ENCODE measurements at places on chromosomes 13 and 19.

DNA sequence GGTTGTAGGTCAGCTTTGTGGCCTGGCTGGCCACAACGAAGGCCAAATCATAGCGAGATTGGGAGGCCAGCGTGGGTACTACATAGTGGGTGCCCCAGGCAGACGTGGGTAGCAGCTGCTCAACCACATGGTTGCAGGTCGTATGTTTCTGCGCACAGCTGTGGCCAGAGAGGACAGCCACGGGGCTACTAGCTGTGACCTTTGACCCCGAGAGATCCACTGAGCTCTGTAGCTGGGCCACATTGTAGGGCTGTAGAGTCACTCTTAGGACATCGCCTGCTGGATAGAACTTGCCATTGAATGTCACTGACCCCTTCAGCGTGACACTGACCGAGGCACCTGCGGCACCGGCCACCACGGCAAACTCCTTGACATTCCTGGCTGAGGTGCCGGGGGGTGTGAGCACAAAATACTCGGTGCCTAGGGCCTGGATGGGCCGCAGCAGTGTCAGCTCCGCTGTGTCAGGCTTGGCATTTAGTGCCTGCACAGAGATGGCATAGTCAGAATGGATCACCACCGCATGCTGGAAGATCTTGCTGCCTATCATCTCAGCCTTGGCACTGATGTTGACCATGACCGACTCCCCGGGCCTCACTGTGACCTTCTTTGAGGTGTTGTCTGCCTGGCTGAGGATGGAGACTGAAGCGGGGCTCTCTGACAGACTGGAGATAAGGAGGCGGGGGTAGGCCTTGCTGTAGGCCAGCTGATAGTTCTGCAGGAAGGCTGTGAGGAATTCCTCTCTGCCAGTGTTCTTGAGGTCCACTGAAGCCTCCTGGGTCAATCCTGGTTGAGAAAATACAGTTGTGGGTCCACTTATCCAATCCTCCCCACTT lies 6.7 kb downstream of the FCGBP start:
- DNase-seq, result no peak

- peak; percentile 1 for DNase-seq
Observed at GRCh38 chr19:55703790-55704215, 28.8 kb downstream of the EPN1 start.

- no peak for DNase-seq
Observed at GRCh38 chr13:105220881-105221280, 1314.6 kb downstream of the EFNB2 start.

DNA sequence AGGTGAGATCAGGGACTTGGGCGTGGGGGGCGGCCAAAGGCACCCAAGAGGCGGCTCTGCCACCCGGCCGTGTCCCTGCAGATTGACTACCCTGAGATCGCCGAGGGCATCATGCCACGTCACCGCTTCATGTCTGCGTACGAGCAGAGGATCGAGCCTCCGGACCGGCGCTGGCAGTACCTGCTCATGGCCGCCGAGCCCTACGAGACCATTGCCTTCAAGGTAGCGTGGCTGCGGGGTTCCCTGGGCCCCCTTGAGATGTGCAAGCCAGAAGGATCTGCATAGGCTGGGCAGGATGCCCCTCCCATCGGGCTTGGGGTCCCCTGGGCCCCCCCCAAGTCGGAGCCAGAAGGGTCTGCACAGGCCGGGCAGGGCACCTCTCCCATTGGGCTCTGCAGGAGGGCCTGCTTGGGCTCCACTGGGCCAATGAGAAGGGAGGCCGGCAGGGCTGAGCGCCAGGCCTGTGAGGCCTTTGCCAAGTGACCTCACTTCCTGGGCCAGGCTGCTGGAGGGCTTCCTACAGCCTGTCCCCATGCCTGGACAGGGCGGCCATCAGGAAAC lies 2.2 kb upstream of the AMH start:
- DNase-seq, result no peak

GRCh38 chr19:7676376-7676775 lies 514 bp upstream of the MCEMP1 start:
- DNase-seq, result no peak

GRCh38 chr13:78129823-78130222 lies 211.2 kb upstream of the EDNRB start:
- DNase-seq, result no peak

DNA sequence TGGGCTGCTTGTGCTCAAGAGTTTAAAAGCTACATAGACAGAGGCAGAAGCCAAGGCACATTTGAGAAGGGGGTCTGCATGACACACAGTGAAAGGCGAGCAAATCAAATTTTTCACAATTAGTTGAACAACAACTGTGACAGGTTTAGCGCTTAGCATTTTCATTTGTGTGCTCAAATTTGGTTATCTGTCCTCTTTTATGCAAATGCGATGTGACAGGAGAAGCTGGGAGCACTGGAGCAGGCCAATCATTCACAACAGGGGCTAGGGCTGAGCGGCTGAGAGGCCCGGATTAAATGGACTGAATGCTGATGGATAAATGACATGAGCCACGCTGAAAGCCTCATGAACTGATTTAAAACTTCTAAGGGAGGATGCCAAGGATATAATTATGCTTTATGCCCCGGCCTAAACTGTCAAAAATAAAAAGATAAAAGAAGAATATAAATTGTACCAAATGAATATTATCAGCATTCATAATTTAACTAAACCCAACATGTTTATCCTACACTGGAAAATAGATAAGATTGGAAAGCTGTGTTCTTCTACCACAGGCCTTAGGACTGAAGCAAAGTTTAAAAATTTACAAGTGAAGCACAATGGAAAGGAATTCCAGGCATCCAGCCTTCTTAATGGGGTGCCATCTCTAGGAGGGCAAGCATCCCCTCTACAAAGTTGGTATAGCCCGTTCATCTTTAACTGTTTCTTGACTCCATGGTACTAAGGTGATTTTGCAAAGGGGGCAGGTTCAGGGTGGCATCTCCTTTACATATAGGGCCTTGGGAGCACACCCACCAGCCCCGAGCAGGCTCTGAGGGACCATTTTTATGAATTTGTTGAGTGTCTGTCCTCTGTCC lies 117.9 kb downstream of the RBM26 start:
- DNase-seq, result no peak

GRCh38 chr19:46068345-46069258 lies 27.8 kb upstream of the IGFL4 start:
- DNase-seq, result no peak

DNA sequence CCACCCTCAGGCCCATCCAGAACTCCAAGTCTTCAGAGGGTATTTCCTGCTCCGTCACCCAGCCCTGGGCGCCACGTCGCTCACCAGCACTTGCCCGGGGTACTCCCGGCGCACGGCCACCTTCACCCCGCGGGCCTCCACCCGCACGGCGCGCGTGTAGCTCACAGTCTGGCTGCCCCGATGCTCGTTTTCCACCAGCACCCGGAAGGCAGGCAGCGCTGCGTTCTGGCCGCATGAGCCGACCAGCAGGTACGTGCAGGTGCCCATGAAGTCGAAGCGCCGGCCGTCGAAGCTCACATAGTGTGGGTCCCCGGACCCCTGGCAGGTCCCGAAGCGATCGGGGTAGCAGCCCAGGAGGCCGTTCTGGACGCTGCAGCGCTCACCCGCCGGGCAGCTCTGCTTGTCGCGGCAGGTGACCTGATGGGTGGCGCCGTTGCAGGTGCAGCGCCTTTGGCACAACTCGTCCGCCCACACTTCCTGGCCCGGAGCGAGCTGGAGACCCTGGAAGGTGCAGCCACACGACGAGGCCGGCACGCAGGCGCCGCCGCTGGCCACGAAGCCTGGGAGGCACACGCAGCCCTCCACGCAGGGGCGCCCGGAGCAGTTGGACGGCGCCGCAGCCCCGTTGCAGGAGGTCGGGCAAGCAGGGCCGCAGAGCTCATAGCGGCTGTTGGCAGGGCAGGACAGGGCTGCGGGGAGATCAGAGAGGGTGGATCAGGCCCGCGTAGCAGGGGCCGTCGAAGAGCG lies 19.2 kb downstream of the FCGBP start:
- no peak for DNase-seq

- DNase-seq, result no peak
Observed at GRCh38 chr19:960020-960419, 24.1 kb upstream of the WDR18 start.

DNA sequence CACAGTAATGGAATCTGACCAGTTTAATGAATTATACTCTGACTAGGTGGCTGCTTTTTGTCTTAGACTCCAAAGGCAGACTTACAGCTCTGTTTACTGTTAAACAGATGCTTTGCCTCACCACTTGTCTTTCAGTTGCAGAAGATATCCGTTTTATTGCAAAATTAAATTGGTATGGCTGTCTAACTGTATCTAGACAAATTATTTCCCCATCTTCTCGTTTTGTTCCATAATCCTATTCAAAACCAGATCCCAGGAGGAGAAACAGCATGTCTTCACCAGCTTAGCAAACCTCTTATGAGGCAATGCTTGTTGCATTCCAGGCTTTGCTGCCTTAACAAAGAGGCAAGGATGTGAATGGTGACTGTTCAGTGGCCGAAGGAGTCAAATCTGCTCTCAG lies 215.6 kb downstream of the TDRD3 start:
- no peak for DNase-seq

- no peak for DNase-seq
Observed at GRCh38 chr19:44812142-44812718, 3.3 kb downstream of the BCAM start.

- DNase-seq, result no peak
Observed at GRCh38 chr13:39451301-39451700, 151.7 kb downstream of the LHFPL6 start.

DNA sequence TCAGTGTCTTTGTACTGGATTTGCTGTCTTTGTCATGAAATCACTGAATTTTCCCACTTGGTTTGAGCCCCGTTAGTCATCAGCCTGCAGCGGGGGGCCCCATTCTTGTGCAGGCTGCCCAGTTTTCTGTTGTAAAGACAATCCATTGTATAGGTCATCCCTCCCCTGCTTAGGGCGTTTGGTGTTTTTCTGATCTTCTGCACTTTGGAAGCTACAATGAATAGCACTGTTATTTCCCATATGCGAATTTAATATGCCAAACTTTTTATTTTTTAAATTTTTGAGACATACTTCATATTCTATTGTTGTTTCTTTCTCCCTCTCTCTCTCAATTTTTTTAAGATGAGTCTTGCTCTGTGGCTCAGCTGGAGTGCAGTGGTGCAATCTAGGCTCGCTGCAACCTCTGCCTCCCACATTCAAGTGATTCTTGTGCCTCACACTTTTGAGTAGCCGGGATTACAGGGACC lies 9.0 kb downstream of the SLC27A1 start:
- DNase-seq, result no peak

DNA sequence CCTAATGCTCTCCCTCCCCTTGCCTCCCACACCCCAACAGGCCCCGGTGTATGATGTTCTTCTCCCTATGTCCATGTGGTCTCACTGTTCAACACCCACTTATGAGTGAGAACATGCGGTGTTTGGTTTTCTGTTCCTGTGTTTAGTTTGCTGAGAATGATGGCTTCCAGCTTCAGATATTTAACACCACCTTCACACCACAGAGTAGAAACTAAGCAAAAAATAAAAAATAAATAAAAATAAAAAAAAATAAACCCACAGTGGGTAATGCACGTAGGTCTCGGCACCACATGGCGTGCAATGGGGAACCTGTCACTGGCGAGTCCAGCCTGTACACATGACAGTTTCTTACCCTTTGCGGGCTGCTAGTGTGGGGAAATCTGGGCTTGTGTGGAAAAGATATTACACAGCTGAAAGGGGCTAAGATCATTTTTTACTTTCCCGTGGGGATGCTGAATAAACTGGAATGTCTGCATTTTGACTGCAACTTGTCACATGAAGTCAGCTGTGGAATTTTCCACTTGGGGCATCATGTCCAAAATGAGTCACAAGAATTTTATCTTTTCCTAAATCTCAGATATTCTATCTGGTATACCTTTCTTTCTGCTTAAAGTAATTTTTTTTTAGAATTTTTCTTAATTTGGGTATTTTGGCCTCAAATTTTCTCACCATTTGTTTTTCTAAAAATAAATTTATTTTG lies 170.5 kb downstream of the IRS2 start:
- no peak for DNase-seq

- DNase-seq, result no peak
Observed at GRCh38 chr19:32407004-32407992, 1.7 kb downstream of the DPY19L3 start.

DNA sequence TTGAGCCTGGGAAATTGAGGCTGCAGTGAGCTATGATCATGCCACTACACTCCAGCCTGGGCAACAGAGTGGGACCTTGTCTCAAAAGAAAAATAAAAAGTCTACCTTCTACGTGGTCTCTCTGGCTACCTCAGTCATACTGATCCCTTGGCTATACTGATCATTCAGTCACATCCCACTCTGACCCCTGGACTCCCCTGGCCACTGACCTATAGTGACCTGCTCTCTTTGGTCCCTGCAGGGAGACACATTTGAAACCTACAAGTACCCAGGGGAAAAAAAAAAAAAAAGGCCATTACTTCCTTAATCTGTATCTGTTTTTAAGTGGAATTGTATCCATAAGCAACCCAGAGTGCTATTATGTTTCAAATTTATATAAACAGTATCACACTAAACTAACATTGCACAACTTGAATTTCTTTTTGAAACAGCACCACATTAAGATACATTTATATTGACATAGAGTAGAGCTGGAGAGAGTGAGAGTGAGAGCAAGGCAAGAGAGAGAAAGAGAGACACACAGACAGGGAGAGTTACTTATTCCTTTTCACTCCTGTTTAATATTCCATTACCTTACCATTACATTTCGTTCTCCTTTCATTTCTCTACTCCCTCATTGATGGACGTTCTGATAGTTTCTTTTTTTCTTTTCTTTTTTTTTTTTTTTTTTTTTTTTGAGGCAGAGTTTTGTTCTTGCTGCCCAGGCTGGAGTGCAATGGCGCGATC lies 23.7 kb upstream of the CERS4 start:
- DNase-seq, result no peak

DNA sequence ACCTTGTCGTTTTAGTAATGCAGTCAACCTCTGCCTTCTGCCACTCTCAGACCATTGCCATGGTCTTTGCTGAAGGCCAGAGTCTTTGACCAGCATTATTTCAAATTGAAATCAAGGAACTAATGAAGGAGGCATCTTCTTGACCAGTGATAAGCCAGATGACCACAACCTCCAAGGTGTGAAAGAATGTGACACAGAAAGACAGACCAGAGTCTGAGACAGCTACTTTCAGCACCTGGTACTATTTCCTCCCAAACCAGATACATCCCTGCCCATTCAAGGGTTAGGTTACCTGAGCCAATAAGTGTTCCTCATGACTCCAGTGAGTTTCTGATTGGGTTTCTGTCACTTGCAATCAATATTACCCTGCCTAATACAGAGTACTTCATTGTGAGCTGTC lies 20.3 kb upstream of the RNASEH2B start:
- no peak for DNase-seq

GRCh38 chr13:99993660-99994637 lies 12.4 kb downstream of the ZIC2 start:
- DNase-seq, result no peak

DNA sequence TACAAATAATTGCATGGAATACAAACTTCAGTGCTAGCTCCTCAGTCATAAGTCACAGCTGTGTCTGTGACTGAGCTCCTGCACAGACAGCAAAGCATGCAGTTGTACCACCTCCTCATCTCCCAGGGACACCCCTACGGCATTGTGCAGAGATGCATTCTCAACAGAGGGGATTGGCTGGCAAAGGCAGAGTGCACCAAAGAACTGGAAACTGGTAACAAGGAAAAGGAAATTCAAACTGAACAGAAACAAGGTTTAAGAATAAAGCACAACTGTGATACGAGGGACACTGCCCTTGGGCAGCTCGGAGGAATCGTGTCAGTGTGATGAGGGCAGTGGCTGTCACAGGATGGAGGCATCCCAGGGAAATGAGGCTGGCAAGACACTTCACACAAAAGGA lies 126.1 kb upstream of the SOX1 start:
- no peak for DNase-seq

Data from spinal cord (tissue), 10 donors.